ENCODE measurements at places on chromosomes 6 and 20.

DNA sequence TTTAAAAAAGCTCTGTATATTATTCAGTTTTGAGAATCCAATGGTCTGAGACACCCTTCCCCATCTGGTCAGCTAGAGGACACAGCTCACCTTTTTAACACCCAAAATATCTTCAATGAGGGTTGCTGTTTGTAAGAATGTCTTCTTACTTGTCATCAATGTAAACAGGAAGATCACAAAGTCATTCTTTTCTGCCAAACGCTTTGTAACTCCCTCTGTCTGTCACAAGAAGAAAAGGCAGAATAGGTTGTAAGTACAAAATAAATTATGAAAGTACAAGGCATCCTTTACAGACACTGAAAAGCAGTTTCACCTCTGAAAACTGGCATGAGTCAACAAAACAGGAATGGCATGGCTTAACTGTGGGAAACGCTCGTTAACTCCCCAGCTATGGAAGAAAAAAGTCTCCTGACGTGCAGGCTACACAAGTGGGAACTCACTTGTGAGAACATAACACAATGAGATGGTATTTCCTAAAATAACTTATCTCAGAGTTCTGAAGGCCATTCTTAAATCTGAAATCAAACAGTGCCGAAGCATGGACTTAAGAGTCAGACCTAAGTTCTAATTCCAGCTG lies 42.7 kb downstream of the TRPC4AP start:
- no peak for DNase-seq

DNA sequence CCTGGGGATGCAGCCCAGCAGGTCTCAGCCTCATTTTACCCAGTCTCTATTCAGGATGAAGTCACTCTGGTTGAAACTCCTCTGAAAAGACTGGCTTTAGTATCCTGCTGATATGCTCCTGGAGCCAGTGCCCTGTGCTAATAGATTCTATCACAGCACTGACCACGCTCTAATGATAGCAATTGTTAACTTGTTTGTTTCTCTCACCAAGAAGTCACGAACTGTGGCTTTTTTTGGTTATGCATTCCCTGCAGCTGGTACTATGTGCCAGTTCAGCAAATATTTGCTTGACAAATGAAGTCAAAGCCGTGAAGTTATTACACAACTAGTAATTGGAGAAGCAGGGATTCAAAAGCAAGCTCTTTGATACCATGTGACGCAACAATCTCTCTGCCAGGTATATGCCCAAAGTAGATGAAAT lies 754.6 kb downstream of the KIF16B start:
- DNase-seq: no peak

- DNase-seq: no peak
Measured at GRCh38 chr20:54292185-54292584, 84.3 kb downstream of the PFDN4 start.

DNA sequence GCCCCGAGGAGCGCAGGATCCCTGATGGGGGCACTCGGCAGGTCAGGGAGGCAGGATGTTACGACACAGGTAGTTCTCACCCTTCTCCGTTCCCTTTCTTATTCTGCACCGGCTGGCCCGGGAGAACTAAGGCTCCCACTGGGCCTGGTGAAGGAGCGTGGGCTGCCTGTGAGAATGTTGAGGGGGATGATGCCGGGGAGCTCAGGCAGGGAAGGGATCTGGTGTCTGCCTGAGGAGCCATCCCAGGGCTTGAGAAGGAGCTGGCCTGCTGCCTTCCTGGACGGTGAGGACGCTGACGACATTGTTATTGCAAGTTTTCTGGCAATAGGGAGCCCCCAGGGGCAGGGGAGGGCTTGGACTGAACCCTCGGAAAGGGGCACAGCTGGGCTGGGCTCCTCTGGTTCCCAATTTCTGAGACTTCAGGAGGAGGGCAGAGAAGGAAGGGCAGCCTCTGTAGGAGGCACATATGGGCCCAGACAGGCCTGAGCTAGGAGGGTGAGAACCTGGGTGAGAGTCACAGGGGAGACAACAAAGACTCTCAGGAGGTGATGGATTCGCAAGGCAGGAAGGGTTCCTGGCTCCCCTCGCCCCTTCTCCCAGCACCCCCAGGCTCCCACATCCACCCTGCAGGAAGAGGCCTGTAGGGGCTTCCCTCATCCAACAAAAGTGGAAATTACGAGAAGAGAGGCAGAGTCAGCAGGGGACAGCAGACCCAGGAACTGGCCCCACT lies 32.8 kb downstream of the CYP21A2 start:
- DNase-seq: no peak

DNA sequence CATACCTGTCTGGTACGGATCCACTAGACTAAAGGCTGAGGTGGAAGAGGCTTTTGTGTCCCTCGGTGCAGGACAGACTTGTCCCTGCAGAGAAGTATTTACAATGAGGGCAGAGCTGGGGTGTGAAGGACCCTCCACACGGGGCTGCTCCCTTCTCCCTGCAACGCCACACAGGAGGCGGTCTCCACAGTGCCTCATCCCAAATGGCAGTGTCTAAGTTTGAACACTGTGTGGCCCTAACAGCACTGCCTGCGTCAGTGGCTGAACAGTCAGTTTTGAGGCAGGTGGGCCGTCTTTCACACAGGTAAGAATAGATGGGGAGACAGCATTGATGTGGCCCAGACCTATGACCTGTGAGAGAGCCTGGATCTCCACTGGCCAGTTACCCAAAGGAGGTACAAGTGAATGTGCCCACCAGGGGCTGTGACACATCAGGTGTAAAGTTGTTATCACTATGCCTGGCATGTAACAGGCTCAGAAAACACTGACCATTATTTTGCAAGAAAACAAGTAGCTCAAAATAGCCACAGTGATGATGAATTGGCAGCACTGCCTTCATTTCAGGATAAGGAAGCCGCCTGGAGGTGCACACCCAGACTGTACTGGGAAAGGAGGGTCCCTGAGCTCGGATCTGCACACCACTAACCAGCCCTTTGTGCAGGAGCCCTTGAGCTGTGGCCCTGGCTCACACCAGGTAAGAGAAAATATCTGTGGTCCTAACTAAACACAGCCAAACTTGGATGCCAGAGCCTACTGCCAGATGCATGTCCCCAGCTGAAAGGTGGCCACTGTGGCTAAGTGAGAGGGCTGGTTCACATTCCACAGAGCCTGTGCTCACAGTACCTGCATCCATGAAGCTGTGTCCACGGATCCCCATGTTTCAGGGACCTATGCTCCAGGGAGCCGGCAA lies 246.7 kb downstream of the DLL1 start:
- DNase-seq: no peak

DNA sequence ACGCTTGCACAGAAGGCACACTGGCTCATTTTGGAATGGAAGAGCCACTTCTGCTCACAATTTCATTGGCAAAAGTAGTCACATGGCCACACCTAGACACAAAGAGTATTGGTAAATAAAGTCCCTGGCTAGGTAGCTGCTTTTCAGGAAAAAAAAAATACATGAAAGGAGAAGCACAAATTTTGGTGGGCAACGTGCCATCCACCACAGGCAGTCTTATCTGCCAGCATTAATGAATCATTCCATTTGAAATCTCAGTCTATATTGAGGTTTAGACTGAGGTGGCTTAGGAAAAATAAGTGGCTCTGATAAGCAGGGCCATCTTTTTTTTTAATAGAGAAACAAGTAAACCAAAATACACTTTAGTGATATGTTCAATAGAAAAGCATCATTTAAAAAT lies 44.3 kb downstream of the ADGRB3 start:
- DNase-seq: no peak

GRCh38 chr6:150658421-150658820 lies 58.7 kb downstream of the PLEKHG1 start:
- DNase-seq: no peak

DNA sequence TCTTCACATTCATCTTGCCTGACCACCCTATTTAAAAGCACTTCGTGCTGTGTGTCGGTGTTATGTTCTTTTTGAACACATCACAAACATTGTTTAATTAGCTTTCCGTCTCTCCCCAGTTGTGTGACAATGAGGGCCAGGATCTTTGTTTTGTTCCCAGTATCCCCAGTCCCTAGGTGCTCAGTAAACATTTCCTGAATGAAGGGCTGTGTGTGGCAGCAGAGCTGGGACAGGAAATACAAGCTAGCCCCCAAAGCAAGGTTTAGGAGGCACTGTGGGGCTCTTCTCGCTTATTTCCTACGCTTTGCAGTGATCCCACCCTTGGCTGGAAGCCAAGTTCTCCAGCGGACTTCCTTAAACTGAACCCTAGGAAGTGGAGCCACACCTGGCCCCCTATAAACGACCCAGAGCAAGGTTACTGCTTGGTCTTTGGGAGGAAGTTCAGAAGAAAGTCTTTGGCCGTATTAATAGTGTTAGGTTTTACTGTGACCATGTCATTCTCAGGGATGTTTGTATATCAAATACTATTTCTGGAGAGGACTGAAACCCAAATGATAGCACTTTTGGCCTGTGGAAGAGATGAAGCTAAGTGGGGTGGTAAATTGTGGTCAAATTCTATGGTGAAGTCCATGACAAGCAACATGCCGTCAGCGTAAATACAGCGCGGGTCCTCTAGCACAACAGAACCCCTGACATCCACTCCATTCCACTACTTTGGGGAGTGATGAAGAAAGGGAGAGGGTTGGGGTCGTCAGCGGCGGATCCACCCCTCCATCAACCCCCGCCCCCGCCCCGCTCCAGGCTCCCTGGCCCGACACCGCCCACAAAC lies 570 bp upstream of the FANCE start:
- no peak for DNase-seq

- no peak for DNase-seq
Measured at GRCh38 chr6:113416170-113416569, 441.0 kb upstream of the MARCKS start.

DNA sequence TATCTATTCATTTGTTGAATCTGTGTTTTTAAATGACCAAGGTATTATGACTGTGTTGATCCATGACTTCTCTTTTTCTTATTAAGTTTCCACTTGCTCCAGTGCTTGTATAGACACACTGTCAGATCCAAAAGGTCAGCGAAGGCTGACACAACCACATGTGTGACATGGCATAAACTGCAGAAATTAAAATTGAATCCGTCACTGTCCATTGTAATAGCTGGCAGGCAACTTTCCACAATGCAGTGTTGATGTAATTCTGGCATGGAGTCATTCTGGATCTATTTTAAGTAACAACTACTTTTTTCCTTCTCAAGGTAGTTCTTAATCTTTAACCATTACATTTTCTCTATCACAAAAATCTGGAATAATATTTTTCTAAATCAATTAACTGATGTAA lies 145.3 kb downstream of the AIG1 start:
- DNase-seq: no peak
